ENCODE measurements at places on chromosomes 6 and 20.

GRCh38 chr6:37004044-37004980 lies 1.1 kb upstream of the FGD2 start:
- no peak for DNase-seq

DNA sequence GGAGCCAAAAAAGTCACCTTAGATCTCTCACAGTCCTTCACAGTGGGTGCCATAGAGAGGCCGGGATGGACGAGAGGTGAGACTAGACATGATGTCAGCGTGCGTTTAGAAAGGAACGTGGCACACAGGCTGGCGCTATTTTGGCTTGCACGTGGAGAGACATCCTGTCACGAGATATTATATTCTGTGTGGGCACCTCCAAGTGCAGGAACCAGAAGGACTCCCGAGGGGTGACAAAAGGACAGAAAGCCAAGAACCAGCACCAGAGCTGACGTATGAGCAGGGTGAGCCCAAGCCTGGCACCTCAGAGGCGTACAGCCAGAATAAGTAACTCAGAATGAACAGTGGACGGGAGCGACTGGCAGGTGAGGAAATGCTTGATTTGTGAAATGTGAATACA lies 49.9 kb upstream of the QKI start:
- DNase-seq = no peak

DNA sequence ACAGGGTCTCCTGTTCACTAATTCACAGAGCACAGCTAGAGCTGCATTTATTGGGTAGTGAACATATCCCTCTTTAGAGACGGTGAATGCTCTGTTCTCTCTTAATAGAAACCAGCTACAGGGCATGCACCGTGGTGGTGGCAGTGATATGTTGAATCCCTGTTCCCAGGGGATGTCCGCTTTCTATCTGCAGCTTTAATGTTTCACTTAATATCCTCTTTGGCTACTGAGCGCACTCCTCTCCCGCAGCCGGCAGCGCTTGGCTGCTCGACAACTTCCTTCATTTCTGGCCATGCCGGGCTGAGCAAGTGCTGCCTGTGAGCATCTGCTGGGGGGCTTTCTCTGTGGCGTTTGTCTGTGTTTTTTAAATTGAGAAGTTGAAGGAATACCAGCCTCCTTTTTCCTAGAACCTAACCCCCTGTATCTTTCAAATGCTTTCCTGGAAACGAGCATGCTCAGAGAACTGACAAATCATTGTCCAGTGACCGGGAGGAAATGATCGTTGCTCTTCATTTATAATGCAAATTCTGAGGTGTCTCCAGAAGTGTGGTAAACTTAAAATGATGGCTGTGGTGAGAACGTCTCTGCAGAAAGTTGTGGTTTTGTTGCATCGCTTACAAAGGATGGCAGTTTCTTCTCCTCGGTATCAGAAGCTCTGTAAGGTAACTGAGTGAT lies 297.9 kb downstream of the UTRN start:
- no peak for DNase-seq

GRCh38 chr6:90315986-90316385 lies 19.3 kb upstream of the BACH2 start:
- no peak for DNase-seq

DNA sequence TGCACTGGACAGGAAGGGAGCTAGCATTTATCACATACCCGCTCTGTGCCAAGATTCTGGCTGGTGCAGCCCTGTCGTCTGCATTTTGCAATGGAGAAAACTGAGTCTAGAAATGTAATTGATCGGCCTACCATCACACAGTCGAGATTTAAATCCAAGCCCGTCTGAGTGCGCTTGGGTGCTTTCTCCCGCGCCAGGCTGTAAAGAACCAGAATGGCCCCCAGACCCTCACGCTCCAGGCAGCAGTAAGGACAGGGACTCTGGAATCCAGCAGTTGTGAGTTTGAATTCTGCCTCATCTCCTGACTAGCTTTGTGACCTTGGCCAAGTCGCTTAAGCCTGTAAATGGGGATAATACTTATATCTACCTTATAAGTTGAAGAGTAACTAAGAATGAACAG lies 10.8 kb downstream of the DYNLRB1 start:
- DNase-seq = no peak
